ENCODE measurements at places on chromosomes 11 and 22.

DNA sequence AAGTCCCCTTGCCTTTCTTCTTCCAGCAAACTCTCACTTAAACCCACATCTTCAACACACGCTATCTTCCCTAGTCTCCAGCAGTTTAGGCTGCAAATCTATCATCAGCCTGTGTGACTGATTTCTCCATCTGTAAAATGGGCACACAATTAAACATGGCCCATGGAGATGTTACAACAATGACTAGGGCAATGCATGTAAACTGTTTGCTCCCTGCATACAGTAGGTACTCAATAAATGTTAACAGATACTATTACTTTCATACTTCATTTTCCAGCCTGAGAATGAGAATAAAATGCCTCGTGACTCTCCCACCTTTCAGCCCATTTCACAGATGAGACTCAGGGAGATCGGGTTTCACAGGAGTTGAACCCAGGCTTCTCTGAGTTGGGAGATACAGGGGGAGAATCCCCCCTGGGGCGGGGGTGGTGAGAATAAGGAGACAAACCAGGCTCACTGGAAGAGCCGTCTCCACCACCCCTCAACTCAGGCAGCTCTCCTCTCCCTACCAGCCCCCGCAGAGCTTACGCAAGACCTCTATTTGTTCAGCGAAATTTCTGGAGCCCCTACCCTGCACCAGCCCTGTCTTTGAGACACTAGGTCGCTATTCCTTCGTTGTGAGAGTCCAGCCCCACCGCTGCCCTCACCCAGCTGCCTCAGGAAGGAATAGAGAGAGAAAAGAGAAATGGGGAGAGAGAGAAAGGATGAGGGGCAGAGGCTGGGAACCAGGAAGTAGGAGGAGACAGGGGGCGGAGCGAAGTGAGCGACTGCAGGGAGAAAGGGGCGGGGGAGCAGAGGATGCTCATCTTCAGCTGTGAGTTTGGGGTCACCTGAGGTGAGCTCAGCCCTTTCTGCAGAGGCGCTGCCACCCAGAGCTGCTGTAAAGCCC is 42.1 kb upstream of the KLHL35 start:
- DNase-seq: no peak

DNA sequence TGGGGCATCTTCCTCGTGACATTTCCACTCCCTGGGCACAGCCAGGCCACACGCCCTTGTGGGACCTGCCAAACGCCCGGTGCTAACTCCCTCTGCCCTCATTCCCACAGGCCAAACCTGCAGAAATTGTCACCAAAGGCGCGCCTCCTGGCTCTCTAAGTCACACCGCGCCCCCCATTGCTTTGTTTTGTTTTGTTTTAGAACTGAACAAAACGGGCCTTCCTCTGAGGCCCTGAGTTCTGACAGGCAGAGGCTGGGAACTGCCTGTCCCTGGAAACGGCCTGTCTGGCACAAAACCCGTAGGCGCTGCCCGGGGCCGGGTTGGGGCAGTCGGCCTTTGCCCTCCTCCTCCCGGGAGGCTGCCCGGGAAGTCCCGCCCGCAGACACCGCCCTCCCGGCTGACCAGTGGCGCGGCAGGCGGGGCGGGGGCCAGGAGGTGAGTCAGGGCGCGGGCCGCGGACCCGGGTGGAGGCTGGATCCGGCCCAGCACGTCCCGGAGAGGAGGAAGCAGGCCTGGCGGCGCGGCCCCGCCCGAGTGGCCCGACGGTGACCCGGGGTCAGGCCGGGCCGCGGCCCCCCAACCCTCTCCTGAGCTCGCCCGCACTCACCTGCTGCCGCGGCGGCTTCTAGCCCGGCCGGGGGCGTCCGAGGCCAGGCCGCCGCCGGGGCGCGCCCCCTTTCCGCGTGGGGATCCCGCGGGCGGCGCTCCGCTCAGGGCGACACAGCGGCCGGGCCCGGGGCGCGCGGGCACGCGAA is 465 bp downstream of the SUN2 start:
- DNase-seq: peak; percentile 84

DNA sequence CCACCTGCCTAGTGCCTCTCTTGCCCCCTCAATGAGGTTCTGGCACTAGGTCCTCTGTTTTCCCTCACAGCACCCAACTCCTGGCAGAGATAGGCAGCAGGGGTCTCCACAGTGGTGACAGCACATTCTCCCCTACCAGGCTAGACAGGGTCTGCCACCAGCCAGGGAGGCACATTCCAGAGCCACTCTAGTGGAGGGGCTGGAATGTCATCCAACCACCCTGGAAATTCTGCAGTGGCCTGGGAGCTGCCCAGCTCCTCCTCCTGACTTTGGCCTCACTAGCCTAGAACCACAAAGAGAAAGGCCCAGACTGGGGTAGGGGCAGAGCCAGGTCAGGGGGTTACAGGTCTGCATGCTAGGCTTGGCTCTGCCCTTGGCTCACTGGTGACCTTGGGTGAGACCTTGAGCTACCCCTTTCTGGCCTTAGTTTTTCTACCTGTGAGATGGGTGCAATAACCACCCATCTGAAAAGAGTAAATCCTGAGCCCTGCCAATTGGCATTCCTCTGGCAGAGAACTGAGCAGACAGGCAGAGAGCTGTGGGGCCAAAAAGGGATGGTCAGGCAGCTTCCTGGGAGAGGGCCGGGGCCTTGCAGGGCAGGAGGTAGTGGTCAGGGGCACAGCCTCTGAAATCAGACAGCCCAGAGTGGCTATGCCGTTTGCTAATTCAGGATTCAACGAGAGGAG is 7.1 kb downstream of the P2RY2 start:
- DNase-seq: no peak

- no peak for DNase-seq
Measured at GRCh38 chr22:19716829-19717105, 2.5 kb downstream of the SEPTIN5 start.

DNA sequence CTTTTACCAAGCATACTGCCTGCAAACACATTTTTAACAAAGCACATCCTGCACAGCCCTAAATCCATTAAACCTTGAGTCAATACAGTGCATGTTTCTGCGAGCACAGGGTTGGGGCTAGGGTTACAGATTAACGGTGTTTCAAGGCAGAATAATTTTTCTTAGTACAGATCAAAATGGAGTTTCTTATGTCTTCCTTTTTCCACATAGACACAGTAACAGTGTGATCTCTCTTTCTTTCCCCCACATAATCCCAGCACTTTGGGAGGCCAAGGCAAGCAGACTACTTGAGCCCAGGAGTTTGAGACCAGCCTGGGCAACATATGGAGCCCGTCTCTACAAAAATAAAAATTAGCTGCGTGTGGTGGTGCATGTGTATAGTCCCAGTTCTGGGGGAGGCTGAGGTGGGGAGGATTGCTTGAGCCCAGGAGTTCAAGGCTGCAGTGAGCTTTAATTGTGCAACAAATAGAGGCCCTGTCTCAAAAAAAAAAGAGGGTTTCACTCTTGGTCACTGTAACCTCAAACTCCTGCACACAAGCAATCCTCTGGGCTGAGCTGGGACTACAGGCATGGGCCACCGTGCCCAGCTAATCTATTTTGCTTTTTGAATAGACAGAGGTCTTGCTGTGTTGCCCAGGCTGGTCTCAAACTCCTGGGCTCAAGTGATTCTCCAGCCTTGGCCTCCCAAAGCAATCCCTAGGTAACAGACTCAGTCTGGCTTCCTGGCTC is 19.7 kb upstream of the SLC3A2 start:
- no peak for DNase-seq

DNA sequence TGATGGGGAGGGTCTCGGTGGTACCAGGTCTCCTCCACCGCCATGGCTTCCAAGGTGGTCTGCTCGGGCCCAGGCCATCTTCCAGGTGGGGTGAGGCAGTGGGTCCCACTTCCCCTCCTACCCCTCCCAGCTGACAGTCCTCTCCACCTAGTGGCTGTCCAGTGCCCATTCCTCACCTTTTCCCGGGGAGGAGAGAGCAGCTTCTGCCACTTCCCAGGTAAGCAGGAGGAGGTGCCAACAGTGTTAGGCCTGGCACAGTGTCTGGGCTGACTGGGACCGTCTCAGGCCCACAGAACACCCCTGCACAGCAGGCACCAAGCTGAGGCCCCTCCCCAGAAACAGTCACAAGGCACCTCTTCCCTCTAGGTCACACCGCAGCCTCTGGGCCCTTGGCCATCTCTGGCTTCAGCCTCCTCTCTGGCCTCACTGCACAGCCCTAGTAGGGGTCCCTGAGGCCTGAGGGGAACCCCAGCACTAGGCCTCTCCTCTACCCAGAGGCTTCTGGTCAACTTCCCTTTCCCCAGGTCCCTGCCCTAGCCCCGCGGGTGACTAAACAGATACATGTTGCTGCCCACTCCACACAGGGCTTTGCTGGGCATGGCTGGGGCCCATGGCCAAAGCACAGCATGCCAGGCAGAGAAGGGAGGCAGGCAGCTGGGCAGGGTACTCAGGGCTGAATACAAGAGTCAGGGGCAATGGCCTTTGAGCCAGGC is 2.3 kb upstream of the ANKRD13D start:
- no peak for DNase-seq

DNA sequence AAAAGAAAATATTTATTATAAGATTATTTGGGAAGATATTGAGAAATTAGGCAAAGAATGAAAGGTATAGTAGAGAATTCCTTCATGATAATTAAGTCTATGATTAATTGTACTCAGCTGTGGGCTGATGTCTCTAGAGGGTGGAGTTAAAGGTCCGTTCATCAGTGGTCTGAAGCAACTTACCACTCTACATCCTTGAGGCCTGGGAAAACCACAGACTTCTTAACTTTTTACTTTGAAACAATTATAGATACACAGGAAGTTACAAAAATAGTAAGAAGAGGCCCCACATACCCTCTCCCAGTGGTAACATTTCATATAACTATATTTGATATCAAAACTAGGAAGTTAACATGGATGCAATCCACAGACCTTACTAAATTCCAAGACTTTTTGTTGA is 167.0 kb upstream of the NECTIN1 start:
- no peak for DNase-seq

DNA sequence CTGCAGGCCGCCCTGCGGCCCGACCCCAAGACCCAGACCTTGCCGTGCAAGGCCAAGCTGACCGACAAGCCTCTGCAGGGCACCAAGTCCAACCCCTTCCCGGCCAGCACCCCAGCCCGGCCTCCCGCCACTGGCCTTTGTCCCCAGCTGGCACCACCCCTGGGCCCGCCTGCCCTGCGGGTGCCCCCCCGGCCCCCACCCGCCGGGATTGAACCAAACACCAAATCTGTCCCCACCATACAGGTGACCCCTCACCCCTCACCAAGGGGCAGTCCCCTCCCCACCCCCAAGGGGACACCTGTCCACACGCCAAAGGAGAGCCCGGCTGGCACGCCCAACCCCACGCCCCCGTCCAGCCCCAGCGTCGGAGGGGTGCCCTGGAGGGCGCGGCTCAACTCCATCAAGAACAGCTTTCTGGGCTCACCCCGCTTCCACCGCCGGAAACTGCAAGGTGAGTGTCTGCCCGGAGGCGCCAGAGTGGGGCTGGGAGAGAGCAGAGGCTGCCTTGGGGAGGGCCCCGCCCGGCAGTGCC is 36.2 kb downstream of the MOB2 start:
- no peak for DNase-seq

- no peak for DNase-seq
Measured at GRCh38 chr11:92848578-92848977, 120.9 kb upstream of the MTNR1B start.

DNA sequence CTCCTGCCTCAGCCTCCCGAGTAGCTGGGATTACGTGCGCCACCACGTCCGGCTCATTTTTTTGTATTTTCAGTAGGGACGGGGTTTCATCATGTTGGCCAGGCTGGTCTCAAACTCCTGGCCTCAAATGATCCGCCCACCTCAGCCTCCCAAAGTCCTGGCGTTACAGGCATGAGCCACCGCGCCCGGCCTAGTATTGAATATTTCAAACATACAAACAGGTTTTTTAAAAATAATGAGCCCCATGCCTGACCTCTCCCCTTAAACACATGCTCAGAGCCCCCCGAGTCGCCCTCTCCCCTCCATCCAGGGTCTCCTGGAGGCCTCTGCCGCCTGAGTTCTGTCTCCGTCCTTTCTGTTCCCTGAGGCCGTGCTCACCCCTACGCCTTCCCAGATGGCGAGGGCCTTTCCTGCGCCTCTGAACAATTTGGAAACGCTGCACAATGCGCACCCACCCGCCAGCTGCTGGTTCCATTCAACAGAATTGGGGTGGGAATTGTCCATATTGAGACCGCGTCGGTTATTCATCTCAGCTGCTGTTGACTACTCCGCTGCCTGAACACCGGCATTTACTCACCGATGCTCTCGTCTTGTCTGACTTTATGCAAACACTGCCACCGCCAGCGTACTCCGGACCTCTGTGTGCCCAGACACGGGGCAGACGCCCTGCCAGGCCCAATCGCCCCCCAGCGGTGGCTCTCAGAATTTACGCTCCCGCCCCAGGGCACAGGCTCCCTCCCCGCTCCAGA is 13.6 kb upstream of the RNH1 start:
- no peak for DNase-seq

DNA sequence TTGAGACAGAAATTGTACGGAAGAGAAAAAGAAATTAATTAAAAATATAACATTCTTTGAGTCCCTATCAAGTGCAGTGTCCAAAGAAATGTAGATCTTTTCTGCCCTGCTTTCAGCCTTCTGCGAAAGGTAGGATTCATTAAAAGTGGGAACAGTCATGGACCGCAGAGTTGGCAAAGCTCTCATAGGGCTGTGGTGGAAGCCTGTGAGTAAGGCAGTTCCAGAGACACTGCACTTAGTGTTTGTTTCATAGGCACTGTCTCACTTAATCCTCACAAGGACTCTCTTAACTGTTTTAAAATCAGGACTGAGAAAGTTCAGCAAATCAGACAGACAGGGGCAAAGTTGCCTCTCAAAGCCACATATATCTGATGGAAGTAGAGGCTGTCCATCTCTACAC is 5.5 kb downstream of the MRGPRX2 start:
- no peak for DNase-seq

- peak; percentile 66 for DNase-seq
Measured at GRCh38 chr11:57711414-57712255, at the start of gene MED19. Gene MED19 (minus strand): TSS chr11:57712215. CDS start chr11:57712179, 36 bp downstream.

GRCh38 chr22:31561238-31561887 is 65.0 kb downstream of the SFI1 start:
- DNase-seq: peak; percentile 55

GRCh38 chr11:79206951-79207350 is 233.9 kb downstream of the TENM4 start:
- no peak for DNase-seq

GRCh38 chr11:8286886-8287285 is 23.2 kb upstream of the LMO1 start:
- no peak for DNase-seq

GRCh38 chr22:43164636-43165035 is 13.3 kb downstream of the TSPO start:
- DNase-seq: no peak

GRCh38 chr22:21674638-21675245 is 8.9 kb downstream of the PPIL2 start:
- DNase-seq: no peak

DNA sequence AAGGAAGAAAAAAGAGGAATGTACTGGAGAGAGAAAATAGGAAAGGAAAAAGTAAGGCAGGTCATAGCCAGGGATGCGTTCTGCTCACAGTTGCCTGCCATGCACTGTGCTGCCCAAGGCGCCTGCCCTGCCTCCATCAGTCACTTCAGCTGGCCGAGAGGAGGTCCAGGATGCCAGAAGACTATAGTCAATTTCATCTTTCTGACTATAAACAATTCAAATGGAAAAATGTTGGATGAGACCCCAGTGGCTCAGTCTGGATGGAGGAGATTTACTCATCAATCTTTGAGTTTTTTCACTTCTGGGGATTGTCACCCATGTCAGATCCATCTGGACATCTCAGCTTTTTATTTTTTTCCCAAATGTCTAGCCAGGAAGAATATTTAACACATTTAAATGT is 36.7 kb upstream of the CLMP start:
- DNase-seq: no peak

All from occipital lobe (tissue), 3 donors.